ENCODE measurements at places on chromosomes 7 and 10.

DNA sequence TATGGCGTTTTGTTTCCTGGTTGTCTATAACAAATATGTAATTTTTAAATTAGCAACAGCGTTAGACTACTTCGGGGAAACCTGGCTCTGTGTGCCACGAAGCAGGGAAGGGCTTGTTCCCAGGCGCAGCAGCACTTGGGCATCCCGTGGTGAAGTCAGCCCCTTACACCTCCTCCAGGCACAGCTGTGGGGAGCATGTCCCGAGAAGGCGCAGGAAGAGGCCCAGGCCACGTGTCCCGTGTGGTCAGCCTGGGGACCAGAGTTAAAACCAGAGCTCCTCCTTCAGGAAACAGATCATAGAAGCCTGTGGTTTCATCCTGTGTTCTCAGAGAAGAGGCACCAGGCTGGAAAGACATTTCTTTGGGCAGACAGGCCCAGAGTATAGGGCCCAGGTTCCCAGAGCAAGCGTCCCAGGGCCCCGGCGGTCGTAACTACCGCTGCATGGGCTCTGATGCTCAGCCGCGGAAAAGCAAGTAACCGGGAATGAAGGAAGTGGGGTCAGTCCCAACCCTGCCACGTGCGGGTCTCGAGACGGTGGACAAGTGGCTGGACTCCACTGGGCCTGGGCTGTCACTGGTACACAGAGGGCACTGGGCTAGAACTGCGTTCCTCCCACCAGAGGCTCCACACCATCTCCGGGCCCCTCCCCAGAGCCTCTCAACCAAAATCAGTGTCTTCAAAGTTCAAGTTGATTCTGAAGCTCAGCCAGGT is 7.1 kb downstream of the NUDT1 start:
- DNase-seq = no peak

GRCh38 chr7:123352973-123353372 is 153.2 kb upstream of the SLC13A1 start:
- DNase-seq = no peak

DNA sequence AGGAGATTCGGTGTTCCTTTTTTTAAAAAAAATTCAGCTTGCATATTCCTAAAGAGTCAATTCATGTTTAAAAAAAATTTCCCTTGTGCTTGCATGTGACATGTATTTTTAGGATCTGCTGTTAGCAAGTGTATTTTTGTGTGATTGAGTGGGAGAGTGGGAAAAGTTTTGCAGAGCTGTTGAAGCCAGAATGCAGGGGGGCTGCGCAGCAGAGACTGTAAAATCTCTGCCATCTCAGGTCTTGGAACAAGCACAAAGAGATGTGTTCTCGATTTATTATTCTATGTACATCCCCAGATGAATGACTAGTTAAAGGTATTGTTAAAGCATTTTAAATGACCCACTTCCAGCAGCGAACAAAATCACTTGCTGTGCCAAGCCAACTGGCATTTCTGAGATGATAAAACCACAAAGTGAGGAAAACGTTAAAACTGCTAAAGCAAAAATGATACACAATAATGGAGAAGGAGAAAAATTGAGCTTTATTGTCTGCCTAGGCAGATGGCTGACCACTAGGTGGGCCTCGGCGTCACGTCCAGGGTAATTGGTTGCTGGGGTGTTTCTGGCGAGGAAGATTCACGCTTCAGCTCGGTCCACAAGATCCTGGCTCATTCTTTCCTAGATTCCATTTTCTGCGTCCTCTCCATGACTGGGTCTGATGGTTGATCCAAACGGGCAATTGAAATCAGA is 67.0 kb upstream of the ATRNL1 start:
- no peak for DNase-seq

- DNase-seq = no peak
Measured at GRCh38 chr7:115980159-115980558, 50.4 kb downstream of the TFEC start.

DNA sequence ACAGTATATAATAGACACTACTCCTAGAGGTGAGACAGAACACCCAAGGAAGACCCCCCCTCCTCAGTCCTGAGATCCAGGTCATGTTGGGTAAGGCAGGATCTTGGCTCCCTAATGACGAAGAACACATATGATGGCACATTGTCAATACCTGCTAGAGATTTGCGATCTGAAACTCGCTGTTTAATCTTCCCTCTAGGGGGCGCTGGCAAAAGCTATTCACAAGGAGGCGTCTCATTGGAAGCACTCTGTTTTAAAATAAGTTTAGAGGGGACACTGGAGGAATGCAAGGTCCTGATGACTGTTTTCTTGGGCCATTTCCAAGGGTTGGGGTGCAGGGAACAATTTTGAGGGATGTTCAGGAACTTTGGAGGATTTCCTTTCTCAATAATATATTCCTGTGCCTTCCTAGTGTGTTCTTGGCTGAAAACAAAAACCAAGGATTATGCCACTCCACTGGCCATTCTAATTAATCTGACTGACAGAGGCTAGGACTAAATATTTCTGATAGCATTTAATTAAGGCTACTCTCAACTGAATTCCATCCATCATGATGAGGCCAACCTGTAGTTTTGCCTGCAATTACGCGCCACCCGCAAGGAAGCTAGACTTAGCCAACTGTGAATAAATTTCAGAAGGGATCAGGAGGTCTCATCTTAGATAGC is 1013.8 kb upstream of the MBL2 start:
- DNase-seq = no peak

- peak; percentile 88 for DNase-seq
Measured at GRCh38 chr10:125064681-125065492, 95.5 kb downstream of the CTBP2 start.

DNA sequence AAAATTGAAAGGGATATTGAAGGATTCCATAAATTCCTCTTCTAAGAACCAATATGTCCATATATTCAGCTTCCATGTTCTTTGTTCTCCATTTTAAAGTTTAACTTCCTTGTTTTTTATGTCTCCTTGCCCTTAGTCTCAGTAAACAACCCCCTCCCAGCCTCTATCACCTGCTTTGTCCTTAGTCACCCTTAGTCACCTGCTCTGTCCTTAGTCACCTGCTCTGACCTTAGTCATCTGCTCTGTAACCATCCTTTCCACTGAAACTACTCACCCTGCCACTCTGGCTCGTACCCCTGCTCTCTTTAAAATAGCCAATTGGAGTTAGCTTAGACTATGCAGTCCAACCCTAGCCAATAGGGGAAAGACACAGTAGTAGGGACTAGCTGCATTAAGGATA is 136.2 kb upstream of the TMEM106B start:
- DNase-seq = no peak

GRCh38 chr7:39721345-39721744 is 98.0 kb downstream of the RALA start:
- no peak for DNase-seq

DNA sequence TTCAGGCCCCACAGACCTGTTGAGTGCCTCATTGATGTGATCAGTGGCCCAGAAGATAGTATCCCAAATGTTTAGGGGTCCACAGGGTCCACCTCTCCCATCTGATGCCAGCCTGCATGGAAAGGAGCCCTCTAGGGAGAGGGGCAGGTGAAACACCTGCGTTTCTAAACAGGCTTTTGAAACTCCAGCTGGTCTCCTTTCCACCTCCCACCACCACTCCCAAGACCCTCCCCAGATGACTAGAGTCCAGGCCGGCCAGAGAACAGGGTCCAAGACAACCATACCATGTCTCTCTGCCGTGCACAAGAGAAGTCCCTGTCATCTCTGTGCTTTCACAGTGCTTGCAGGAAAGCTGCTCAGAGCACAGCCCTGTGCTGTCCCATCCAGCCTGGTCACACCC is 105.0 kb upstream of the NANOS1 start:
- no peak for DNase-seq

DNA sequence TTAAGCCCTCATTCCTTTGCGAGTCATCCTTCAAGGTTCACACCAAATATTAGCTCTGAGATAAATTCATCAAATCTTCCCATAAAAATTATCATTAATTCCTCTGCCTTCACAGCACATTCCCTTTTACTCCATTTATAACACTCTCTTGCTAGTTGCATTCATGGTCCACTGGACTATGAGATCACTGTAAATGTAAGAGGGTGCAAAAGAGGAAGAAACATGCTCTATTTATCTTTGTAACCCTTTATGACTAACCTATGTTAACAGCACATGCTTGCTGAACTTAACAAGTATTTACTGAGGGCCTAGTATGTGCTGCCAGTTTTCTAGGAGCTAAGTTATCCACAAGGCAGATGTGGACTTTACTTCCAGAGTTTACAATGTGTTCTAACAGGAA is 86.7 kb upstream of the TMEM168 start:
- DNase-seq = no peak

GRCh38 chr10:110002801-110003523 is 4.8 kb upstream of the ADD3 start:
- DNase-seq = no peak

DNA sequence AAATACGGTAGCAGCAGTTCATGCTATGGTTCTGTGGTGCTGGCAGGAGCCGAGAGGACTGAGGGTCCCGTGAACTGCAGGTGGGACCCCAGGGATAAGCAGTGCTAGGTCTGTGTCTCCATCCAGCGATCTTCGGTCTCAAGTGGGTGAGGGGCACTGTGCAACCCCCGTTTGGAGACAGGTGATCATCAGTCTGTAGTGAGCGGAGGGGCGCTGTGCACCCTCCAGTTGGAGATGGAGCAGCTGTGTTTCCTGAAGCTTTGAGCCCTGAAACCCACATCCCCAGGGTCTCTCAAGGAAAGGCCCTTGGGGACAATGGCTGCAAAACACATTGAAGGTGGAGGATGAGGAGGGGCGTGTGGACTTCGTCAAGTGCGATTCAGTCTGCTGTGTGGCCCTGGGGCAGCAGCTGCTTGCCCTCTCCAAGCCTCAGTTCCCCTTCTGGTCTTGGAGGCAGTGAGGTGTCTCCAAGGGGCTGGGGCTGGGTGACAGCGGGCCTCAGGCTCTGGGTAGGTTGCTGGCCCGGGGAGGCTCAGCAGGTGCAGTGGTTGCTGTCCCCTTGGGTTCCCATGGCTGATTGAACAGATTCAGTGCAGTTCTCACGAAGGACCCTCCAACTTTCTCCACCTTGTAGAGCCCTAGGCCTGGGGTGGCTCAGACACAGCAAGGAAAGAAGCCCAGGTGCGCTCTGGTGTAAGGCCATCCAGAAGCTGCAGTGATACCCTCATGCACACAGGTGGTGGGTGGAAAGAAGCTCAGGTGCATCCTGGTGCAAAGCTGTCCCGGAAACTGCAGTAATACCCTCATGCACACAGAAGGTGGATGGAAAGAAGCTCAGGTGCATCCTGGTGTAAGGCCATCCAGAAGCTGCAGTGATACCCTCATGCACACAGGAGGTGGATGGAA is 160.6 kb downstream of the ADARB2 start:
- no peak for DNase-seq

GRCh38 chr7:90262438-90262837 is 17.5 kb downstream of the CFAP69 start:
- peak; percentile 40 for DNase-seq

DNA sequence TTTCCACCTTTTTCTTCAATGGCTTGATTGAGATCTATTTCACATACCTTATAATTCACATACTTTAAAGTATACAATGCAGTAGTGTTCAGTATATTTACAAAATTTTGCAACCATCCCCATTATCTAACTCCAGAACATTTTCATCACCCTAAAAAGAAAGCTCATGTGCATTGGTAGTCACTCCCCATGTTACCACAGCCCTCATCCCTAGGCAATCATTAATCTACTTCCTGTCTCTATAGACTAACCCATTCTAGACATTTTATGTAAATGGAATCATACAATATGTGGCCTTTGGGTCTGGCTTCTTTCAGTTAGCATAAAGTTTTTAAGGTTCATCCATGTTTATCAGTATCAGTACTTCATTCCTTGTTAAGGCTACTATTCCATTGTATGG is 214.2 kb downstream of the WDR11 start:
- no peak for DNase-seq

DNA sequence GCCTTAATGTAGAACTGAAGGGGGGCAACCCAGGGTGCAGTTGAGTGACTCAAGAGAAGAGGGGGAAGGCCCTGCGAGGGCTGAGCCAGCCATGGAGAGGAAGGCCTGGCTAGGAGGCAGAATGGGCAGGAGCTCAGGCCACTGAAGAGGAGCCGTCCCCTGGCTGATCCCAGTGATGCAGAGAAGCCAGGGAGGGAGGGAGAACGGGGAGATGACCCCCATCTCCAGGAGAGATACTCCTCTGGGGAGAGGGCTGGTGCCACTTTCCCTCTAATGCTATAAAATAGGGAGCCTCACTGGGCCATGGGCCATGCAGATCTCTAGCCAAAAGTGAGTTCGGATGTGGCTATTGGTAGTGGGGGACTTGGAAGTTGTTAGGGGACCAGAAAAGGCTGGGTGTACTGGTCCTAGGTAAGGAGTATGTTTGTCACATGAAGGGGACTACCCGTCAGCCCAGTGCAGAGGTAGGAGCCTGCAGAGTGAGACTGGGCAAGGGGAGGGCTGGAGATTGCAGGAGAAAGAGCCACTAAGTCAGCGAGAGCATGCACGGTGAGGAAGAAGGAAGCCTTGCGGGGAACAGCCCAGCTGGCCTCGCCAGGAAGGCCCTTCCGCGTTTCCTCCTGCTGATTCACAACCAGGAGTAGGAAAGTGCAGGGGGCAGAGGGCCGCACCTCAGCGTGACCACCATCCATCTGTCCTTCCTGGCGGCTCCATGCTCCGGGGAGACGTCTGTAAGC is 347.6 kb downstream of the TCERG1L start:
- no peak for DNase-seq

DNA sequence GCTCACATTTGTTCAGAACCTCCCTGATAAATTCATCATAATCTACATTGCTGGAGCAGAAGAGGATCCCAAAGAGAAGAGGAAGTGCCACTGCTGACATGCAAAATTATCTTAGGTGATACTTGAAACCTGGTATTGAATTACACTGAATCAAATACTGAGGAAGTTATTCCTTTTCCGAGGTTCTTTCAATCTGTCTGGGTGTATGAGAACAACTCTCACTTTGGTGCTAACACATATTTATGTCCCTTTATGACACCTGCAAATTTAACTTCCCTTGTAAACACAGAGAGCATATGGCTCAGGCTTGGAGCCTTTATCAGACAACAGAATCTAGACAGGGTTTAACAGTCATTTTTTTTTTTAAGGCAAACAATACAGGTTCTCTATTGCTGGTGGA is 131.4 kb downstream of the SRPK2 start:
- no peak for DNase-seq

DNA sequence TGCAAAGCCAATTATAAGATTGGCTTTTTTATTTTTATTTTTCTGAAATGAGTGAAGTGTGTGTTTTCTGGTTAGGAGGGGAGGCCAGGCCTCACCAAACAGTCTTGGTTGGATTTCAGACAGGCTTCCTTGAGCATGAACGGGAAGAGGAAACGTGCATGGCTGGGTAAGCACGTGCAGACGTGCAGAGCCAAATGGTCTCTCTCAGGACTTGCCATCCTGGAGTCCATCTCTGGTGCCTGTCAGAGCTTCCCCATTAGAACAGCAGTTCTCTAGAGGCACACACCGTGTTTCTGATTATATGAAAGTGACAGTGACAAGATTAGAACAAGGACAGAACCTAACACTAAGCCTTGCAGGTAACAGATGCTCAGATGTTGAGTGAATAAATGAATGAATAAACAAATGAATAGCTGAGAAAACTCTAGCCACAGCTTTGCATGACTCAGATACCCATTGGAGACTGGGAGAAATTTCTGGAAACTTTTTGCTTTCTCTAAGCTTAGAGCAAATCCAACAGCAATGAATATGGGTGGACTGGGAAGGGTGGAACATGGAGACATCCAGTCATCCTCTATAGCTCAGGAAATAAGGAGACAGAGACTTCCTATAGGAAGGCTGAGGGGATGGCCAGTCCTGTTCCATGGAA is 11.8 kb upstream of the CALD1 start:
- no peak for DNase-seq

GRCh38 chr7:110373416-110373815 is 717.5 kb upstream of the LRRN3 start:
- no peak for DNase-seq

GRCh38 chr7:85573844-85574243 is 387.0 kb upstream of the SEMA3D start:
- DNase-seq = no peak

- no peak for DNase-seq
Measured at GRCh38 chr10:131396121-131397050, 84.9 kb upstream of the TCERG1L start.
